Stimulated activated CD8-positive, alpha-beta memory T cell treated with anti-CD3 and anti-CD28 coated beads, Interleukin-15, amount 100 ng/mL, for 1 hour (primary cell): ENCODE measurements at places on chromosomes 5 and 9.

GRCh38 chr9:131875828-131876485 lies 136.1 kb upstream of the RAPGEF1 start:
- no peak for DNase-seq

DNA sequence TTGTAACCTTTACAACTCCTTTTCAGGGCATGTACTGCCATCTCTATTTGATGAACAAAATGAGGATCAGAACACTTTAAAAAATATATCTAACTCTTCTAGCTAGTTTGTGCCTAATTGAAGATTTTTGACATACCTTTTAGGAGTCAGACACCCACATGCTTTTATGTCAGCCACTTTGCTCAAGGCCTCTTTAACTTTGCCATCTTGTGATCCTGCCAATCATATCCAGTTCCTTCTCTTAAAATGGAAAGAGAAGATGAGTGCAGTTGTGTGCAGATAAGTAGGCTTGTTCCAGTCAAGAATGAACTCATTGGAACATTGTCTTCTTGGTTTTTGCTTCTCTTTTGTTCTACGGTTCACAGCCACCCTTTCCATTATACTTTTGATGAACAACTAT lies 425.6 kb upstream of the TNC start:
- DNase-seq, result no peak

DNA sequence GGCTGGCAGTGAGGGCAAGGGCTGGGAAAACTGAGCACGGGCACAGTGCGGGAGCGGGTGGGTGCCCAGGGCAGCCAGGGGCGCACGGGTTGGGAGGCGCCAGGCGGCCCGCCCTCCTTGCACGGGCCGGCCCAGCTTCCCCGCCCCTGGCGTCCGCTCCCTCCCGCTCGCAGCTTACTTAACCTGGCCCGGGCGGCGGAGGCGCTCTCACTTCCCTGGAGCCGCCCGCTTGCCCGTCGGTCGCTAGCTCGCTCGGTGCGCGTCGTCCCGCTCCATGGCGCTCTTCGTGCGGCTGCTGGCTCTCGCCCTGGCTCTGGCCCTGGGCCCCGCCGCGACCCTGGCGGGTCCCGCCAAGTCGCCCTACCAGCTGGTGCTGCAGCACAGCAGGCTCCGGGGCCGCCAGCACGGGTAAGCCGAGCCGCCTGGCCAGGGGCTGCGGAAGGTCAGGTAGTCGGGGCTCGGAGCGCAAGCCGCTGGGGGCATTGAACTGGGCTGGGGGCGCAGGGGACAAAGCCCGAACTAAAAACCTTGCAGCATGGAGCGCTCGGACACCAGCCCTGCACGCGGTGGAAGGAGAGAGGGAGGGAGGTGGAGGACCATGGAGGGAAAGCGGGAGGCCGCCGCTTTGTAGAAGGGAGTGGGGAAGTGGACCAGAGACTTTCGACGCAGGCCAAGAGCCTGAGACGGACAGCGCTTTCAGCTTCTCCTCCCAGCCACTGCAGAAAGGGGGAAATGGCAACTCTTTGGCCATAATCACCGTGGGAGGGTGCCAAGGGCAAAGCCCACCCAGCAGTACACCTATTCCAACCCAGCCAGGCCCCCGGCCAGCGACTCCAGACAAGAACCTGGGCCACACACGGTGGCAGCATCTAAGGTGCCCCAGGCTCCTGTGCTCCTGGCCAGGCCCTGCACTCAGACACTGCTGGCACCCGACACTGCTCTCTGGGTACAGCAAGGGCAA lies at the start of gene TGFBI:
TGFBI (plus strand) TSS at position 207 of the 961 bp plus-strand sequence; CDS start at position 275, 68 bp downstream.
- DNase-seq, result no peak

- DNase-seq, result no peak
Measured at GRCh38 chr5:58145397-58145934, 314.4 kb downstream of the PLK2 start.

DNA sequence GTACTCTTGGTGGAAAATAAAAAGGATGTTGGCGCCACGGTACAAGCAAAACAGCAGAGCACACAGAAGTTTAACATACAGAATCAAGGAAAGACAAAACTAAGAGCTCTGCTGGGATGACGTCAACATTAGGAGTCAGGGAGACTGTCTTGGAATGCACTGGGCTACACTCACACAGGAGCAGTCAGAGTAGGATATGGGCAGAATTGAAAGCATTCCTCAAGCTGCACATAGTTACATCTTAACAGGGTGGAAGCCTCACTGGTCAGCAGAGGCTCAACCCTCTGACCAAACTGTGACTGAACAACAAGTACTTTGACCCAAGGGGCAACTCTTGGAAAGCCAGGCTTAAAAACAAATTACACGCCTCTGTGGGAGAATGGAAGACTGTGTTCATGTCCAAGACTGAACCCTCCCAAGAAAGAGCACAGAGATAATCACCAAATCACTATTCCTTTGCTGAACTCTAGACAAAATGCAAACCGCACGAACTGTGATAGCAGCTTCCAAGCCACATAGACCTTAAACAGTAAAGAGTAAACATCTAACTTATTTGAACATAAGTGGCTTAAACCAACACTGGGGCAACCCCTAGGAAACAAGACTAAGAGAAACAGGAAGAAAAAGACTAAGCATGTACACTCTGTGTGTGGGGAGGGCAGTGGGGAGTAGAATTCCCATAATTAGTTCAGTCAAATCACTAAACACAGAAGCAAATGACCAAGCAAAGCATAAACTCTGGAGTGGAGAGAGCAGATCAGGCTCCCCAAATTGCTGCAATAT lies 772.7 kb downstream of the PRELID2 start:
- no peak for DNase-seq

DNA sequence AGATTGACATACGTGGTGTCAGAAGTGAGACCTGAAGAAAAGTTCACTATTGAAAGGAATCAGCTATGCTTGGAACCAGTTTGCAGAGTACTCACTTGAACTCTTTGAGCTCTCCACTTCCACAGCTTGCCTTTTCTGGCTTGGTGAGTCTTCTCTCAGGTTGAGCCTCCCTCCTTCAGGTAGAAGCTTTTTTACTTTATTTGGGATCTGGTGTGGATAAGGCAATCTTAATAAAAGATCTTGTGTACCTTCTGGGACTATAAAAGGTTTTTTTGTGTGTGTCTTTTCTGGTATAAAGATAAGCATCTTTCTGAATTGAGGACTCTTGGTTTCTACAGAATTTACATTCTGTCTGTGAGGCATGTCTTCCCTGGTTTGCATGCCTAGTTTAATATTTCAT lies 5.4 kb upstream of the CPLANE1 start:
- no peak for DNase-seq

DNA sequence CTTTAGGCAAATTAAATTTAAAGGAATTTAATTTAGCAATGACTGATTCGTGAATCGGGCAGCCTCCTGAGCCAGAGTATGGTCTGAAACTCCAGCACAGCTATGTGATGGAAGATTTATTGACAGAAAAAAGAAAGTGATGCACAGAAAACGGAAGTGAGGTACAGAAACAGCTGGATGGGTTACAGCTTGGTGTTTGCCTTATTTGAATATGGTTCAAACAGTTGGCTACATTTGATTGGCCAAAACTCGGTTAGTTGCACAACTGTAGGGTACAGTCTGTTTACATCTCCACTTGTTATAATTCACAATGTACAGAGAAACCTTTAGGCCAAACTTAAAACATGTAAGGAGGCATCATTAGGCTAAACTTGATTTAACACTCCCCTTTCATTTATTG lies 1716.1 kb upstream of the C9orf72 start:
- DNase-seq, result no peak

- no peak for DNase-seq
Measured at GRCh38 chr9:27888661-27889295, 315.5 kb upstream of the C9orf72 start.

DNA sequence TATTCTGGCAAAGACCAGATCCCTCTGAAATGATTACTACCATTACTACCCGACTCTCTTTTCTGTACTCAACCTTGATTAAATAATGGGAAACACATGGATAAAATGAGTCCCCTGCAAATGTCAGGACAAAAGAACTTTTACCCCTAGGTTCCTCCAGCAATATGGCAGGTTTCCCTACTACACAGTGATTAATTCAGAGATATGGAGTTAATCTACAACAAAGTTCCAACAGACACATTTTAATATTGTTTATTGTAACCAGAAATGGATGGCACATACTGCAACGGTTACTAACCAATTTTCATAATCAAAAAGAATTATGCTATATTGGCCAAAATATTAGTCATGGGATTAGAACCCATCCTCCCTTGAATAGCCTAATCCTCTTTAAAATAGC lies 294.8 kb downstream of the ATPSCKMT start:
- no peak for DNase-seq

- no peak for DNase-seq
Measured at GRCh38 chr5:673831-674629, 19.1 kb downstream of the TPPP start.

GRCh38 chr5:3662344-3662743 lies 66.7 kb downstream of the IRX1 start:
- no peak for DNase-seq

DNA sequence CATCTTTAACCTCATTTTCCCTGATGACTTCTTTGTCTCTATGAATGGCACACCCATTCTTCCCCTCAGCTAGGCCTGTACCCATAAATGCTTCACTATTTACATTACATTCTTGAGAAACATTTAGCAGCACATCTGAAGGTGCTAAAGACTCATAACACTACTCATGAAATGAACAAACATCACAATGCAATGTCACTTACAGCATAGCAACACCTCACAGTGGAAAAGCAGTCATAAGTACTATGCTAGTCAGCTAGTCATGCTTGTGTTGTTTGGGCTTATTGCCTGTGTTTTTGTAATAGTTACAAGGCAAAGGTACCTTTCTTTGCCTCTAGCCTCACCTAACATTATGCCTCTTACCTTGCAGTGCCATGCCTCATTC lies 228.9 kb downstream of the KIAA0825 start:
- DNase-seq, result no peak

DNA sequence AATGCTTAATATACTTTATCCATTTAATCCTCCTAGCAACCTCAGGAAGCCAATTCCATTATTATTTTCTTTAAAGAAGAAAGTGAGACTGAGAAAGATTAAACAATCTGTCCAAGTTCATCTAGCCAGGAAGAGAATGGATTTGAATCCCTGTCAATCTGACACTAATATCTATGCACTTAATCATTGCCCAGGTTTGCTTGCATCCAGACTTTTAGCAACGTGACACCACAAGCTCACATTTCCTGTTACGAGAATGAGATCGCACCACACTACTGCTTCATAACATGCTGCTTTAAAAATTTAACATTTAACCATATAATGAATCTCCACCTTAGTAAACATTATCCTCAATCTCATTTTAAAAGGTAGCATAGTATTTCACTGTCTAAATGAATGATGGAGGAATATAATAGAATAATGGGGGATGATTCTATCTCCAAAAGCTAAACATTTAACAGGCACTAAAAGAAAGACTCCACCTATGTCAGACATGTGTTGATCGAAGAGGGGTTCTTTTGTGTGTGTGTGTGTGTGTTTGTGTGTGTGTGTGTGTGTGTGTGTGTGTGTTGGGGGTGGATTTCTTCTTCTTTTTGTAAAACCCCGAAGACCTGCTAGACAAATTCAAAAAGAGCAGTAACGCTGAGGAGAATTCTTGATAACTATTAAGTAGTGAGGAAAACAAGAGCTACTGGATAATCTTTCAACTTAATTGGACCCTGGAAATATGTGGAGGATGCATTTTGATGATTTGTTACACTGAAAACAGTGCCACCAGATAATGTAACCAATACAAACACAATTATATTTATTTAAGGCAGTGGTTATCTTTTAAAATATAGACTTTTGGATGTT lies 138.7 kb upstream of the NR3C1 start:
- DNase-seq, result no peak

DNA sequence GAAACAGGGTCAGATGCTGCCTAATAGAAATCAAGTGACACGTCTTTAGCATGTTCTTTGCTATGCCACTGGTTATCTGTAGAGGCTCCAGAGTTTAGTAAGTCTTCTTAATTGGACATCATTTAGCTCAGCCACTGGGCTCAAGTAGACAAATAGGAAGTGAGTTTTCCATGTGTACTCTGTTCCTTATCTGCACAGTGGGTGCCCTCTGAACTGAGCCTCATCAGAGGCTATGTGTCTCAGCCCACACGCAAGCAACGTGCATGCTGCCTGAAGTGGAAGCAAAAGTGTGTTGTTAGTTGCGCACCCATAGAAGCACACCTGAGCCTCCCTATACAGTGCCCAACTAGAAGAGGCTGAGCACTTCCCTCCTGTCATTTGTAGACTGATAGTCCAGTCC lies 134.7 kb downstream of the SEMA5A start:
- DNase-seq, result no peak

GRCh38 chr9:752681-753200 lies 88.8 kb upstream of the DMRT1 start:
- no peak for DNase-seq

DNA sequence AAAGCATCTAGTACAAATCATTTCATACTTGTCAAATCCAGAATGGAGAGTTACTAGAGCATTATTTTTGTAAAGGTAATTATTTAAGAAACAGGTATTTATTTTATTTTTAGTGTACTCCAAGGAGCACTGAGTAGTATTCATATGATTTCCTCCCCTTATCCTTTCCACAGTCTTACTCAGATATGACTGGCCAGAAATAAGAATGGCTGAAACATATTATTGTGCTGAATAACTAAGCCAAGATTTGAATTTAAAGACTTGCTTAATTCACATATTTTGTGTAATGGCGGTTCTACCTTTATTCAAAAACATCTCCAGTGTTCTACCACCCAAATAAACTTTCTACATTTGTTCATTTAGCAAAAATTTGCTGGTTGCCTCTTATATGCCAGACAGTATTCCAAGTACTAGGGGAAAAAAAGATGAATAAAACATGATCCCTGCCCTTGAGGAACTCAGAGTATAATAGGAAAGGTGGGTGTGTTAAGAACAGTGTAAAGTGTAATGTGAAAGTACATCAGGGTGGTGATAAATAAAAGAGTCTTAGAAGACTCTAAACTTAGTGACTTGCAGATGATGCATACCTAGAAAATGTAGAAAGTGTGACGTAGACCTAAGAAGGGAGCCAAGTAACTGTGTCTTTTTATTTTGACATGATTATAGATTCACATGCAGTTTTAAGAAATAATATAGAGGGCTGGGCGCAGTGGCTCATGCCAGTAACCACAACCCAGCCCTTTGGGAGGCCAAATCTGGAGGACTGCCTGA lies 110.4 kb upstream of the GRHPR start:
- no peak for DNase-seq

DNA sequence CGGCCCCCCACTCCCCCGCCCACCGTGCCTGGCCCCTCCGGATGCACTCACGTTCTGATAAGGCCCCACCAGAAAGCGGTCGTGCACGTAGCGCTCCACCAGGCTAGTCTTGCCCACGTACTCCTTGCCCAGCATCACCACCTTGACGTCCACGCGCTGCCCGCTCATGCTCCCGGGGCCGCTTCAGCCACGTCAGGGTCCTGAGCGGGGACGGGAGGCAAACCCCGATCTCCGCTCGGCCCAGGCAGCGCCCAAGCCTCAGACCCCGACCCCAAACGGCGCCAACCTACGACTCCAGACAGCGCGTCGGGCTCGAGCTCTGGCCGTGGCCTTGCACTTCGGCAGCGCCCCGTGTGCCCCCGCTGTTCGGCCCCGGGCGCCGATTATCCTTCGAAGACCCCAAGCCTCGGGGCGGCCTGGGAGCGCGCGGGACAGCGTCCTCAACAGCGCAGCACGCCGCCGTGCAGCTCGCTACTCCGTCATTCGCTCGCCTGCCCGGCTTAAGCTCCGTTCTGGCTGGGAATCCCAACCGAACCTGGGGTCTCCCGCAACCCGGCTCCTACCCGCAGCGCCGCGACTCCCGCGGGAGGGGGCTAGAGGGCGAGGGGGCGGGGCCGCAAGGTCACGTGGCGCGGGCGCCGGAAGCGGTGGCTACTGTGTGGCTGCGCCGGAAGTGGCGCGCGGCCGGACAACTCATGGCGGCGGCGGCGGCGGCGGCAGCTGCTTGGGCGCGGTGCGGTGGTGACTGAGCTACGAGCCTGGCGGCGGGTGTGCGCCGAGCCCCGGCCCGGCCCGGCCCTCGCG lies at the start of the genes PRELID1 and RAB24:
PRELID1 (plus strand) TSS at position 679 of the 804 bp plus-strand sequence. CDS start 187 bp downstream, outside the sequence.
RAB24 (minus strand) TSS at position 599 of the 804 bp plus-strand sequence; CDS start at position 168, 431 bp downstream.
- peak; percentile 81 for DNase-seq

- no peak for DNase-seq
Measured at GRCh38 chr5:25540628-25541027, 895.9 kb upstream of the CDH10 start.
